ENCODE measurements at places on chromosomes 3 and 15.

GRCh38 chr15:72044956-72045355 is 73.0 kb downstream of the MYO9A start:
- DNase-seq = no peak

GRCh38 chr3:19226479-19226878 is 78.2 kb downstream of the KCNH8 start:
- no peak for DNase-seq

DNA sequence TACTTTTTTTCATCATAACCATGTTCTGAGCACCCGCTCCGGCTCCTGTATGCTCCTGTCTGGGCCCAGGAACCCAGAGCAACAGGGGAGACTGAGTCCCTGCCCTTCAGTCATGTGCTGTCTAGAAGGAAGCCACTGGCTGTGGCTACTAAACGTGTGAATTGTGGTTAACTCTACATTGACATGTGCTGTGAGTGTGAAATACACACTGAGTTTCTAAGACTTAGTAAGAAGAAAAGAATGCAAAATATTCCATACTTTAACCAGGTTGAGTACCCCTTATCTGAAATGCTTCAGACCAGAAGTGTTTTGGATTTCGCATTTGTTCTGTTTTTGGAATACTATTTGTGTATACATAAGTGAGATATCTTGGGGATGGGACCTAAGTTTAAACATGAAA is 42.8 kb upstream of the CGNL1 start:
- DNase-seq = no peak

DNA sequence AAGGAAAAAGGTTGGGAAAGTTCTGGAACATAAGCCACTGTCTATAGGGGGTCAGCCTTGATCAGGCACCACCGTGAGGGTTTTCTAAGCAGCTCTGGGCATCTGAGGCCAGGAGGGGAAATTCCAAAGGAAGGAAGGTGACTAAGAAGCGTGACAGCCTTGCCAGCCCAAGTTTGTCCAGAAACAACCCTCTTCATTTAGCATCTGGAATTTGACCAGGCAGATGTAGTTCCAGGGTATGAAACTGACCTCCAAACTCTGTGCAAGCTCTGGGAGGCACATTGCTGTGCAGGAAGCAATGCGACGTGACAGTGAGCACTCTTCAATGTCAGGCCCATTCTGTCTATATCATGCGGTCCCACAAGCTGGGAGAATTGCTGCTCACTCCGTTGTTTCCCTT is 85.4 kb upstream of the TPM1 start:
- no peak for DNase-seq

- no peak for DNase-seq
Observed at GRCh38 chr15:57158997-57159668, 217.2 kb upstream of the CGNL1 start.

DNA sequence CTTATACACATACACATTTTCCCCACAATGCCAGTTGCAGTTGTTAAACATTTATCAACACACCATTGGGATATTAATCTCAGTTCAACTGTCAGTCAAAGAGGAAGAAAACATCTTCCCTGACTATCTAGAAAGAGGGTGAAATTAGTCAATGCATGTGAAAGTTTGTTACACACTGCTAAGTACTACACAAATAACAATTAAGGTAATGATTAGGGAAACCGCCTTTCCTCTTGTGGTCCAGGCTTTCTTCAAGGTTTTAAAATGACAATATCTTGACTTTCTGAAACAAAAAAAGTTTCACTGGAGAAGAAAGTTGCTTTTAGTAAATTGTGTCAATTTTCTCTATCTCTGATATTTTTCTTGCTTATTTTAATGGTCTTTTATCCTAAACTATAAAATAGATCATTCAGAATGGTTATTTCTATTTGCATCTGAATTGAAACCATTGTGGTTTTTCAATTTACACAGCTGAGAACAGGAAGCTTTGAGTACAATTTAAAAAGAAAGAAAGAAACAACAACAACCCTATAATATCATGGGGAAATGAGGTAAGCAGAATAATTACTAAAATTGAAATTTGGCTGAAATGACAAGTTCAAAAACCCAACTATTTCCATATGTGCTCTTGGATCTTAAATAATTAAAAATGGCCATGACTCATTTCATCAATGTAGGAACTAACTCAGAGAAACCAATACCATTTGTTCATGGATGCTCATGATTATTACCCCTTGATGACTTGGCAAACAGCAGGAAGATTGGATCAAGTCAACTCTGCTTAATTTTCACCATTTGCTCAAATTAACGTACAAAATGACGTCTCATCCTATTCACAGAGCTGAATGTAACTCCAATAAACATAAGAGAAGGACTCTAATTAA is 31.7 kb downstream of the GPR149 start:
- DNase-seq = no peak

DNA sequence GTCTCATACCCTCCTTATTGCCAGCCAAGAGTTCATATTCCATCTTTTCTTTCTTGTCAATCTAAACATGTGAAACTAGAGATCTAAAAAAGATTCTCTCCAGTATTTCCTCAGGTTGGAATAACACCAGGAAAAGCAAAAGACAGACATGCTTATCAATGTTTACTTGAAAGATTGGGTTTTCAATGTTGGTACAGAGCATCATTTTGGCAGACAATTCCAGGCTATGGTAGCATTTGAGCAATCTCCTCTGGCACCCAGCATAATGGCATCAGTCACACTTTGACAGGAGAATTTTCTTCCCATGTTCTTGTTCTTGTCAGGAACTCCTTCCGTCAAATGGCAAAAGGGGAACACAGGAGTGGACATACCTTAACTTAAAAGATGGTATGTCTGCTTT is 61.0 kb upstream of the RARB start:
- DNase-seq = no peak

GRCh38 chr3:13191016-13191415 is 117.8 kb upstream of the IQSEC1 start:
- DNase-seq = no peak

GRCh38 chr3:141401573-141402475 is 33.5 kb downstream of the ZBTB38 start:
- peak; percentile 59 for DNase-seq

DNA sequence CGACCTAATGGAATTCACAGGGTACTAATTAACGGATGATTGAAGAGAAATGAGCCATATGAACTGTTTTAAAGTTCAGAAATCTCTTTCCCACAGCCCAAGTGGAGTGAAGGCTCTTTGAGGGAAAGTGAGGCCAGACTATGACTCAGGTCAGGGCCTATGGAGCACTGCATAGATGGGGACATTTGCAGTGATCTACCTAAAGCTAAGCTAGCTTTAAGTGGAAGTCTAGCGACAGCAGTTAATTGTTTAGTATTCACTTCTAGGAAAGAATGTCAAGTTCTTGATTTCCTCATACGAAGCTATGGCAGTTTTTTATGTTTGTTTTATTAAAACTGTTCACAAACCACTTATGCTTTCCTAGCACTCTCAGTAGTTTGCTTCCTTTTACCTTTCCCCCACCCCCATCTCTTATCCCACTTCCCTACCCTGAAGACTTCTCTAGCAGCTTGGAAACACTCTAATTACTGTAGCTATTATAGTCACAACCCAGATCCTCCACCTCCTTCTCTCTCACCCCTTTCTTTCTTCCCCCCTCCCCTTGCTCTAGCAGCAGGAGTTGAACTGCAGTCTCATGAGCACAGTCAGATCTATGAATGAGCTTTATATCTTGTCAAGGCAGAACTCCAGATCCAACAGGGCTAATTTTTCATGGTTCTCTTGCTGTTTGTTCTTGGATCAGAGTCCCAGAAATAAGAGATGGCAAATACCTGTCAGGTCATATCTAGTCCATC is 6.2 kb downstream of the ZNF609 start:
- DNase-seq = no peak

- no peak for DNase-seq
Observed at GRCh38 chr15:62844564-62845240, 197.8 kb upstream of the TPM1 start.

DNA sequence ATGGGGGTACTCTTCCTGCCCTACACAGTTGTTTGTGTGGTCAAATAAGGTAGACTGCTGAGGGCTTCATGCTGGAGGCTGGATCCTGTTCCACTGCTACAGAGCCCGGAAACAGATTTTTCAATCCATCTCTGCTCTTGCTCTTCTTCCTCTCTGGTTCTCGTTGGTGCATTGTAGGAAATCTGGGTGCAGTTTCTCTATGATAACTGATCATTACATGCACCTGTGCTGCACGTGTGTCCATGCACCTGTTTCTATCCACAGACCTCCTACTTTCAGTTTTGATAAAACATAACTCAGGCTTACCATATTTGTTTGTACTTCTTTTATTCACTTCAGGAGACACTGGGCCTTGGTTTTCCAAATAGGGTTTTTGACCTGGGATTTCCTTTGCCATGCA is 21.3 kb downstream of the MINAR1 start:
- DNase-seq = no peak

- no peak for DNase-seq
Observed at GRCh38 chr3:195086341-195086740, 184.6 kb downstream of the XXYLT1 start.

DNA sequence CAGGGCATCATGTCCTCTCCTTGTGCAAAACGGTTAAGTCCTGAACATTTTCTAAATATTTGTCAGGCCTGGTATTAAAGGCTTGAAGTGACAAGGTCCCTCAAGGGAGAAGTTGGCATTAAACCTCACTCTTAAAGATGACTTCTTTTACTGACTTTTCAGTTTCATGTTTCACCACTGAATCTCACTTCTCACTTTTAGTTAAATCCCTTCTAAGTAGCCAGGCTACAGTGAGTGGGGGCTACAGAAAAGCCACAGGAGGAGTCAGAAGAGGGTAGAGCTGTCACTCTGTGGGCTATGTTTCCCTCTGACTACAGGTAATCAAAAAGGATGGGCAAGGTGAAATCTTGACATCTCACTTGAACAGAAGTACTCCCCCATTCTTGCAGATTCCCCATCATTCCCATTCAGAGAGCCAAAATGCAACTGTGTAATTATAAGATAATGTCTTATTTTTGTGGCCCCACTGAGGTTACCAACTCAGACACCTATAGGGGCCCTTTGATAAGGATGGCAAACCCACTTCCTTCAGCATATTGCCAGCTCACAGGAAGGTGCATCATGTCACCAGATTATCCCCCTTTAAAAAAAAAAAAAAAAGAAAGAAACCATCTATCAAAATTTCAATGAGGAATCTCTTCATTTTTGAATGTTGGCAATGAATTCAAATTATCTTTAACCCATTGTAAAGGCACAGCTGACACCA is 790.1 kb upstream of the CFAP20DC start:
- DNase-seq = peak; percentile 19

DNA sequence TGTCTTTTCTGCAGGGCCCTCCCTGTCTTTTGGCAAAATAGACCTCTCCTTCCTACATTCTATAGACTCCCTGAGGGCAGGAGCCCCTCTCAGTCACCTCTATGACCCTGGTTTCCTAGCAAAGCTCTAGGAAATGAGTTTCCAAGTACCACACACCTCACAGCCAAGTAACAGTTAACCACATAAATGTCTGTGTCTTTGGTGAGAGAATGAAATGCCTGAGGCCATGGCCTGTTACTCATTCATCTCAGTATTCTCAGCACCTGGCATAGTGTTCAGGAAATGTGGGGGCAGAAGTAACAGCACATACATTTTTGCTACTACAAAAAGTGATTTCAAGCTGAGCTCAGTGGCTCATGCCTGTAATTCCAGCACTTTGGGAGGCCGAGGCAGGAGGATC is 21.0 kb downstream of the RFT1 start:
- DNase-seq = no peak

GRCh38 chr15:52804526-52805081 is 14.5 kb upstream of the ONECUT1 start:
- DNase-seq = no peak

GRCh38 chr3:123292321-123293310 is 90.9 kb downstream of the SEC22A start:
- no peak for DNase-seq

- no peak for DNase-seq
Observed at GRCh38 chr3:54040476-54040875, 81.9 kb upstream of the CACNA2D3 start.

DNA sequence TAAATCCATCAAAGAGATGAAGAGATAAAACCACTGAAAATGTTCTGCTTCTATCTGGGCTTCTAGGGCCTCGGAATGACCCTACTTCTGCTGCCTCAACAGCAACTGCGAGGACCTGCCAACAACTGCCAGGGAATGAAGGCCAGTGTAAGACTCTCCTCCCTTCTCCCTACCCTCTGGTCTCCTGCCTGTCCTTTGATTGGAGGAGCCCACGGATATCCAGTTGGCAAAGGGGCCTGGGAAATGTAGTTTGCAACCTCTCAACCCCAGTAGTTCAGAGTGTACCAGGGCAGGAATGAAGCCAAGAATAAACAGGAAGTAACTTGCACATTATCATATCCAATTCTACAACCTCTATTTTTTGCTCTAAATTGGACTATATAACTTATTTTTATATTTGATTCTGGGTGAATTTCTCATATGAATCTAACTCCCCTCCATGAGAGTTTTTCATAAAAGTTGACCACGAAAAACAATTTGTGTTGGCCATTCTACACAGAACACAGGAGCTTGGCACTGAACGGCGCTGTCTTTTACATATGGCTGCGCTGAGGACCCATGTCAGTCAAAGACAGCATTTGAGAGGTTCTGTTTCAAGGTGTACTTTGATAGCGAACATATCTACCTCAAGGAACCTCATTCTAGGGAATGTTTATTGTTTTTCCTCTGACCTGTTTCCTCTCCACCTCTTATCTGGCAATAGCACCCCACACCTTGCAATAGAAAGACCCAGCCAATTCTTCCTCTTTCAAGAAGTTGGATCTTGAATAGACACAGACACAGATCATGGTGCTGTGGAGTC is 91.1 kb upstream of the RNF7 start:
- DNase-seq = no peak

DNA sequence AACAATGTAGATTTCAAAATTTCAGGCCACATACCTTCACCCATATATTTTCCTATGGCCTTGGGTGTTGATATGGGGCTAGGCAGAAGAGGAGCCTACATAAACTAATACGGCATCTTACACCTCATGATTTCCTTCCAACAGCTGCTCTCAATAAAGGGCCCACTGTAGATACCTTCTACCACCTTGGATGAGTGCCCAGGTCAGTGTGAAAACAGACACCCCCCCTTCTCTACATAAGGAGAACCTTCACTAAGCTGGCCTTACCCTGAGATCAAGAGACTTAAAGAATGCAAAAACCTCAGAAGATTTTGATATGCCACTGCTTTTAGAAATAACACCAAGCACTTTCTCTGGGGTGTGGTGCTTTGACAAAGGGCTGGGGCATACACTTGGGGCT is 42.7 kb downstream of the SH3BP5 start:
- DNase-seq = no peak

GRCh38 chr3:77506384-77506783 is 466.5 kb downstream of the ROBO2 start:
- DNase-seq = no peak

GRCh38 chr15:38378161-38378560 is 75.8 kb upstream of the FAM98B start:
- no peak for DNase-seq

All from CD4-positive, alpha-beta T cell treated with Interleukin-6 for 4 hours (primary cell).